ENCODE measurements at places on chromosomes 13 and 19.

GRCh38 chr19:35013041-35013819 lies 13.1 kb downstream of the GRAMD1A start:
- DNase-seq: no peak
- no peaks in the 10 kb centered on the region for H3K4me1 ChIP-seq
- H3K27me3 ChIP-seq: no peaks in the 10 kb centered on the region
- H3K27ac ChIP-seq: no peak overlapping the region

GRCh38 chr19:41521931-41522555 lies 53.9 kb upstream of the CEACAM21 start:
- H3K36me3 ChIP-seq: no peaks in the 10 kb centered on the region
- no peak overlapping the region for H3K4me3 ChIP-seq
- no peak overlapping the region for H3K27ac ChIP-seq
- H3K27me3 ChIP-seq: peaks cover 91% of the 10 kb centered on the region
- DNase-seq: no peak

DNA sequence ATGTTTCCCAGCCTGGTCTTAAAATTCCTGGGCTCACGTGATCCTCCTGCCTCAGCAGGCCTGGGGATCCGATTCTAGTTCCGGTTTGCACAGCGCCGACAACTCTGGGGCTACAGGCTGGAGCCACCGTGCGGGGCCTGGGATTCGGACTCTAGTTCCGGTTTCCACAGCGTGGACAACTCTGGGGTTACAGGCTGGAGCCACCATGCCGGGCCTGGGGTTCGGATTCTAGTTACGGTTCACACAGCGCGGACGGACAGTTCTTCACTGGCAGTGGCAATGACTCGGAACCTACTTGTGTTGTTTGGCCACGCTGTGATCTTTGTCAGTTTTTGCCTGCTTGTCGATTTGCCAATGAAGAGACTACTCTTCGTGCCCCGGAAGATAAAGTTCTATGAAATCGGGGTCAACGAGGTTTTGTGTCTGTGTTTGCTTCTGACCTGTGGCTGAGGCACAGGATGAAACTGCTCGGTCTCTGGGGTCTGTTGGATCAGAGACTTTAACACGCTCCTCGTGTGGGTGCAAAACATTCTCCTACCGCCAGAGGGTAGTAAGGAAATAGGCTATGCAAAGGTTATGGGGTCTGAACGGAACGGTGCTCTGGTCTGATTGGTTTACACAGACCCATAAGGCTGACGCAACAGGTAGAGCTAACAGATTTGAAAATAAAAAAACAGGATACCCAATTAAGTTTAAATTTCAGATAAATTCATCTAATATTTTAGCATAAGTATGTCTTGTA lies 12.1 kb upstream of the ZSCAN1 start:
- no peaks in the 10 kb centered on the region for H3K27me3 ChIP-seq
- DNase-seq: no peak
- no peaks in the 10 kb centered on the region for H3K36me3 ChIP-seq

- H3K4me3 ChIP-seq: no peak overlapping the region
- peaks cover 38% of the 10 kb centered on the region for H3K36me3 ChIP-seq
- H3K4me1 ChIP-seq: peaks cover 9% of the 10 kb centered on the region
- no peak overlapping the region for H3K27ac ChIP-seq
Observed at GRCh38 chr19:34960940-34961679, 2.9 kb downstream of the ZNF792 start.

DNA sequence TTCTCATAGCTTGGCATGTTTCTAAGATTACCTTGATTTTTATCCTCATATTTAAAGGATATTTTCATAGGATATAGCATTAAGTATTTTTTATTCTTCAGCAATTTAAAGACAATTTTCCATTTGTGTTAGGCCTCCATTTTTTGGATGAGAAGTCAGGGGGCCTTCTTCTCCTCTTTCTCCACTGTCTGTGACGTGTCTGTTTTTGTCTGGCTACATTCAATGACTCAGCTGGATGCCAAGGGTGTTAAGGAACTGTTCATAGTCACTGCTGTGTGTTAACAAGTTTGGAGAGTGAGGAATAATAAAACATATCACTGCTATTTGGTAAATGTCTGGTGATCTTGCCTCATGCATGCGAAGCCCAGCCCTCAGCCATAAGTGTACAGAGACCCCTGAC lies 36.4 kb downstream of the ZNF582 start:
- H3K27me3 ChIP-seq: no peaks in the 10 kb centered on the region
- H3K27ac ChIP-seq: no peak overlapping the region
- no peak for DNase-seq
- no peak overlapping the region for H3K4me3 ChIP-seq

DNA sequence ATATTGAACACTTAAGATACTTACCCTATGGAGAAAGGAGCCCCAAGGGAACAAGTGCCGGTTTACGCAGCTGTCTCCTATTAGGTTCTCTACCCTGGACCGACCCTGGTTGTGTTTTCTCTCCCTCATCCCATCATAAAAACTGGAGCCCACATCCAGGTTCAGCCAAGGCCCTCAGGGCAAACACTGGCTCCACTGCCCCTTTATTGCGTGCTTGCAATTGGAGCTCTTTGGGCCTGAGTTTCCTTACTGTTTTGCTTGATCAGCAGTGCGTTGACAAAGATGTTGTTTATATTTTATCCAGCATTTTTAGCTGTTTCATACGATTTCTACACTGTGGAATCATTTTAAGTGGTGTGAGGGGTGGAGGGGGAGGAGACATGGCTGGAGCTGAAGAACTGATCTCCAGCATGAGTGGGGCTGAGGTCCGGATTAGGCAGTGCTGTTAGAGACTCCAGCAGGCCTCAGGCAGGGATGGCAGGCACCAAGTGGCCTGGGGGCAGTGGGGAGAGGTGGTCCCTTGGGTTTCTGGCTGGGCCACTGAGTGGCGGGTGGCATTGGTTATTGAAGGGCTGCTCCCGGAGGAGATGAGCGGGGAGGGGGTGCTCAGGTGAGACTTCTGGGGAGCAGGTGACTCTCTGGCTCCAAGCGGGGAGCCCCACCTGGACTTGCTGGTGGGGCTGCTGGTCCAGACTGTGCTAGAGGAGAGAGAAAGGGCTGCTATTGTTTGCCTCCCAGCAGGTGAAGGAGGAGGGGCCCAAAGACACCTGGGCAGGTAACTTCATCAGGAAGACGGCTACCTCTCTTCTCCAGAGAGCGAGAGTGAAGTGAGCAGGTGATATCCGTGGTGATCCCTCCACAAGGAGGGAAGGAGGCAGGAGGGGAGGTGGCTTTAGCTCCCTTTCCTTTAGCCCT lies 62.4 kb upstream of the RNF113B start:
- H3K36me3 ChIP-seq: no peaks in the 10 kb centered on the region
- H3K4me3 ChIP-seq: no peak overlapping the region
- no peak for DNase-seq
- no peaks in the 10 kb centered on the region for H3K4me1 ChIP-seq
- no peaks in the 10 kb centered on the region for H3K27me3 ChIP-seq

DNA sequence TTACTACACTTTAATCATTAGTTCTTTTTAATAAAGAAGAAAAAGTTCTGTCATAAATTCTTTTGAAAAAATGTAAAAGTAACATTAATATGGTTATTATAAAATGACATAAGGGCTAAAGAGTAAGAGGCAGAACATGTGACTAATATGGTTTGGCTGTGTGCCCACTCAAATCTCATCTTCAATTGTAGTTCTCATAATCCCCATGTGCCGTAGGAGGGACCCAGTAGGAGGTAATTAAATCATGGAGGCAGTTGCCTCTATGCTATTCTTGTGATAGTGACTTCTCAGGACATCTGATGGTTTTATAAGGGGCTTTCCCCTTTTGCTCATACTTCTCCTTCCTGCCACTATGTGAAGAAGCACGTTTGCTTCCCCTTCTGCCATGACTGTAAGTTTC lies 104.5 kb downstream of the UGGT2 start:
- no peaks in the 10 kb centered on the region for H3K4me1 ChIP-seq
- no peak for DNase-seq
- no peak overlapping the region for H3K4me3 ChIP-seq
- no peak overlapping the region for H3K27ac ChIP-seq
- peaks cover 24% of the 10 kb centered on the region for H3K36me3 ChIP-seq

DNA sequence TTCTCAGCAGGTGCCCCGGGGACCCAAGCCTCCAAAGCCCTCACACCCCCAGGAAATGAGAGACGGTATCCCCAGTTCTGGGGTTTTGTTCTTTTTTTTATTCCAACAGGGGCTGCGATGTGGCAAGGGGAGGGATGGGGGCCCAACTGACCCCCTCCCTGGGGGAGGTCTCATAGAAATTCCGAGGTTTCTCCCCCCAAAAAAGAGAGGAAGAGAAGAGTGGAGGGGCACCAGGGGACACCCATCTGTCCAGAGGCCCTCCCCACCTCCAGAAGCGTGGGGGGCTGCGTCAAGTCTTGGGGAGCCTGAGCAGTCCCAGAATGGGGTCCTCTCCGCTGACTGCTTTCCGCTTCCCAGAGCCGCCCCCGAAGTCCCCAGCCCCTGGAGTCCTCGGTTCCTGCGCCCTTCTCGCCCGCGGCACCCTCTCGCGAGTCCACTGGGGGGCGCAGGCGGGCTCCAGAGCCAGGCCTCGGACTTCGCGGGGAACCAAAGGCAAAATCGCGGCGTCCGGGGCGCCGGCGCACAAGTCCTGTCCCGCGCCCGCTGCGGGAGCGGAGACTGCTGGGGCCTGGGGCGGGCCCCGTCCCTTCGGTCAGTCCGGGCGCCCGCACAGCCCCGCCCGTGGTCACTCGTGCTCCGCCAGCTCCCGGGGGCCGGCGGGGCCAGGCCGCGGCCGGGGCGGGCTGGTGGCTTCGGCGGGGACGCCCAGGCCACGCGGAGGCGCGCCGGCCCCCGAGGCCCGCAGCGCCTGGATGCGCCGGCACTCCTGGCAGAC lies 4.4 kb upstream of the ATP1A3 start:
- H3K27ac ChIP-seq: no peak overlapping the region
- no peak overlapping the region for H3K4me3 ChIP-seq
- no peaks in the 10 kb centered on the region for H3K36me3 ChIP-seq
- no peak for DNase-seq

- no peaks in the 10 kb centered on the region for H3K36me3 ChIP-seq
- no peak overlapping the region for H3K27ac ChIP-seq
- no peaks in the 10 kb centered on the region for H3K4me1 ChIP-seq
- H3K27me3 ChIP-seq: no peaks in the 10 kb centered on the region
- DNase-seq: no peak
Observed at GRCh38 chr13:45895881-45896280, 44.3 kb upstream of the SIAH3 start.

DNA sequence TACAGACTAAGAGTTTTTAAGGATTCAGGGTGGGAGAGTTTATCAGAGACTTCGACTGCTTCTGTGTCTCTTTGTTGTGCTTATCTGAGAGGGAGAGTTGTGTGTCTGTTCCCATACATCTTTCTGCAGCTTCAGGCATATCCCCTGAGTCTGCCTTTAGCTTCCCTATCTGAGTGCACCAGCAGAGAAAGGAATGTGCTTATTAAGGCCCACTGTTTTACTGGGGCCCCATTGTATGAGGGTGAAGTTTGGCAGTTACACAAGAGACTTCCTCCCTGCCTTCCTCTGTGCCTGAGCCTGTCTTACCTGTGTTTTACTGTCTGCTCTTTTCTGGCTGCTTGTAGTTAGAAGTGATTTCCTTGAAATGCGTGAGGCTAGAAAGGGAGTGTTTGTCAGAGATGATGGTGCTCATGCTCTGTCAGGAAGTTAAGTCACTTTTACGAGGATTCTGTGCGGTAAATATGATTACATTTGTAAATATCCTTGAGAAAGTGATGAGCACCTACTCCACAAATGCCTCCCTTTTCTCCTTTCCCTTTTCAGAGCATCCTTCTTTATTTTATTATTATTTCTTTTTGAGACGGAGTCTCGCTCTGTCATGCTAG lies 1228.9 kb upstream of the MIR17HG start:
- DNase-seq: no peak
- H3K4me1 ChIP-seq: no peaks in the 10 kb centered on the region
- no peak overlapping the region for H3K27ac ChIP-seq
- H3K27me3 ChIP-seq: no peaks in the 10 kb centered on the region
- H3K4me3 ChIP-seq: no peak overlapping the region
